ENCODE measurements at places on chromosomes 16 and 17.

- DNase-seq = no peak
These were observed 330.2 kb downstream of the GRIN2A start for GRCh38 chr16:9852003-9852402.

DNA sequence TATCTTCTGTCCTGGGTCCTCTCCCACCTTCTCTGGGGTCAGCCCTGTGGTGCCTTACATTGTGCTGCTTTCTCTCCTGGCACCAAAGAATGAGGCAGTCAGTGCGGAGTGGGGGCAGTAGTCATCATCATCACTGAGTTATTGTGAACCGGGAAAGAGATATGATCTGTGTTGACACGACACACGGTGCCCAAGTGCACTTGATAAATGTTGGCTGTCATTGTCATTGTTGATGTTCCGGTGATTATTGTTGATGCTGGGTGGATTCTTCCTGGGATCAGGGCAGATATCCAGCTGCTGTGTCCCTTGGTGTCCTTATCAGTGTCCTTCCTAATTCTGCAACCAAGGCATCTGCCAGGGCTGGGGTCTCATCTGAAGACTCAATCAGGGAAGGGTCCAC, 121.7 kb downstream of the ABCC6 start:
- no peak for DNase-seq

DNA sequence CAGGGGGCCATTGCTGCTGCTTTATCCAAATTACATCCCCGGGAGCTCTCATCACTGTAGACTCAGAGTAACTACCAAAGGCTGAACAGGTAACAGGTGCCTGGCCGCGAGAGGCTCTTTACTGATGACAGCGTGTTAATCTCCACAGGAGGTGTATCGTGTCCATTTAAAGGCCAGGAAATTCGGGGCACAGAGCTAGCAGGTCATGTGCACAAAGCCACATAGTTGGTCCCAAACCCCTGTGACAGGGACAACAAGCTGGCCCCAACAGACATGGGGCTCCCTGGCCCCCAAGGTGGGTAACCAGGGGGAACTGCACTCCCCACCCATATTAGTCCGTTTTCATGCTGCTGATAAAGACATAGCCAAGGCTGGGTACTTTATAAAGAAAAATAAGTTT, 55.3 kb upstream of the RBFOX3 start:
- DNase-seq = no peak

- DNase-seq = no peak
These were observed 486.4 kb upstream of the KIF2B start for GRCh38 chr17:53336281-53336680.

DNA sequence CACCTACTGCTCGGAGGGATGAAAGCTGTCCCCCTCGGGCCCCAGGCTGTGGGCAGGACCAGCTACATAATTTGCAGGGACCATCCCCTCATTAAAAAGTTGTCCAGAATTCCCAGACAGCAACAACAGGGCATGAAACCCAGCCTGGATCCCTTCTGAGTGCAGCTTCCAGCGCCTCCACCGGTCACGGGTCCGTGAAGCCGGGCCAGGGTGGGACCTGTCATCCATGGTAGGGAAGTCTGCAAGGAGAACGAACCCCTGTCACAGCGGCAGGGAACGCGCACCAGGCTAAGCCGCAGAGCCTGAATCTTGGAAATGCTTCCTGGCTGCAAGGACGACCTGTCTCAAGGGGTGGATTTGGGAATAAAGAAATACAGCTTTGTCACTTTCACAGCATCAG, 214.2 kb downstream of the RBFOX3 start:
- DNase-seq = no peak

DNA sequence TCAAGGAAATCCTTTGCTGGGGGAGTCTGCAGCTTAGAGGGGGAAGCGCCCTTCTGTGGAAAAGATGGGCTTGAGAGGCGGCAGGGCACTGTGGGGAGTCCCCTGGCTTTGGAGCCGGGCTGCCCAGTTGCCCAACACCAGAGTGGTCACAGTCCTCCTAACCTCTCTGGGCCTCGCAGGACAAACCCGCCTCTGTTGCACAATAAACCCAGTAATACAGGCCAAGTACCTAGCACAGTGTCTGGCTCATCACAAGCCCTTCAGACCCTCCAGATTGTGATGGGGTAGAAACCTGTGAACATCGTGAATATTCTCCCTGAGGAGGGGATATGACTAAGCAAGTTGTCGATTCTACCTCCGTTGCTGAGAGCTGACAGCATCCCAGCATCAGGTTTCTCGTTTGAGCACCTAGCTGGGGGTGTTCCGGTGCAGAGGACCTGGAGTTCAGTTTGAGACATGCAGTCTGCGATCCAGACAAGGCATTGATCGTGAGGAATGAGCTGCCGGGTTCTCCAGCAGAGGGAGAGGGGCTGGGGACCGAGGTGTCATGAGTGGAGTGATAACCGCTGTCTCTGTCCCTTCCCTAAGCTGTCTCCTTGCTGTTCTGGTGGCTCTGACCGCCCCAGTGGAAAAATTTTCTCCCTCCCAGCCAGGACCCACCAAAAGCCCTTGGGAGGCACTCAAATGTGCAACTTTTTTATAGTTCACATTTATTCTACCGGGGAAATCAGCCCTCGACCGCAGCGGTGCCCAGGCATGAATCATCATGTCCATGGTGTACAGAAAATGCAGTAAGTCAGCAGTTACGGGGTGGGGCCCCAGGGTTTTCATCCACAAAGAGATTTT, 161.9 kb downstream of the WSCD1 start:
- DNase-seq = no peak

- DNase-seq = no peak
These were observed 90.5 kb upstream of the SOX9 start for GRCh38 chr17:72030067-72030899.

DNA sequence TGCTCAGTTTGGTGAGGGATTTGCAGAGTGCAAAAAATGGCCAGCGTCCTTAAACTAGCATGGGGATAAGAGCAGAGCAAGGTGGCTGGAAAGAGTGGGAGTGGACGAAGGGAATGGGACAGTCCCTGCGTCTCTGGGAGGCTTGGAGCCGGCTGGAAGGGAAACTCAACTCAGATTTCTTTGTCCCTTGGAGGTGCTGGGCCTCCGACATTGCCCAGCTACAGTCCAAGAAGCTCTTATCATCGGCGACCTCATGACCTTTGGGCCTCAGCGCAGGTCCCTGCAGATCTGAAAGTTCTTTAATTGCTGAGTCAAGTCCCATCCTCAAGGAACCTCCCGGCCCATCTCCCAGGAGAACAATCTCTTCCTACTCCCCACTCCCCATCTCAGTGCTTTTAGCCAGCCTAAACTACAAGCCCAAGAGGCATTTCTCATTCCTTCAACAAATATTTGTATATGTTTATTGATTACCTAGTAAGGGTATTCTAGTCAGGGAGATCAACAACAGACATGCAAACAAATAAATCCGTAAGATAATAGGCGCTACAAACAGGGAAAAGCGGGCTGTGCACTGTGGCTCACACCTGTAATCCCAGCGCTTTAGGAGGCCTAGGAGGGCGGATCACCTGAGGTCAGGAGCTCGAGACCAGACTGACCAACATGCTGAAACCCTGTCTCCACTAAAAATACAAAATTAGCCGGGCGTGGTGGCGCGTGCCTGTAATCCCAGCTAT, 985 bp upstream of the TMEM107 start:
- DNase-seq = no peak

DNA sequence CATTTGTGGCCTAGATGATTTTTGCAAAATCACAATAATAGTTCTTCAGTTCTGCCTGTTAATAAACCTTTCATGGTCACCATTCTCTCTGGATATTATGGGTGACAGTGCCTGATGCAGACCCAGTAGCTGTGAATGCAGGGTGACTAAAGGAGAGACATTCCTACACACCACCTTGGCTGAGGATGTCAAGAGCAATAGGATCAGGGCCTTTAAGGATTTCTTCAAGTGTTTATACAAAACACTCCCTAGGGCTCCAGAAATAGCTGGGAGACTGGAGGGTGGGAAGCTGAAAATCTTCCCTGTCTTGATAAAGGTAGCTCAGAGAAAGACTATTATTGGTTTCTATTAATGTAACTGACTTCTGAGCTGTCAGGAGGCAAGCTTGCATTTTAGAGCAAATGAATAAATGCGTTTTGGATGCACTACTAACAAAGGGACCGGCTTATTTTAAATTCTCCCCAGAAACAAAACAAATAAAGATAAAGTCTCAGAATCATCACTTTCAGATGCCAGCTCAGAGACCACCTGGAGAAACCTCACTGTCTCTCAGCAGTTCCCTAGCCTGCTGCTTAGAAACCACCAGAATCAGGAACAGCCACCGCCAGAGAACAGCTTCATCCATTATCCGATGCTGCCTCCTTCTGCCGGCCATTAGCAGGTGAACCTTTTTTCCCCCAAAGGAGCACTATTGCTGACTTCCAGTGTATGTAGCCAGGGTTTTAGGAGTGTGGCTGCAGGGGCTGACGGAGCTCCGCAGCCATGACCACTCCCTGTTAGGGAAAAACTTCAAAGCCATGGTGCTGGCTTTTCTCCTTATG, 171.4 kb upstream of the DYNLRB2 start:
- no peak for DNase-seq

GRCh38 chr16:82882982-82883835, 256.4 kb downstream of the CDH13 start:
- no peak for DNase-seq

GRCh38 chr17:27466743-27467375, 10.6 kb downstream of the KSR1 start:
- DNase-seq = no peak

DNA sequence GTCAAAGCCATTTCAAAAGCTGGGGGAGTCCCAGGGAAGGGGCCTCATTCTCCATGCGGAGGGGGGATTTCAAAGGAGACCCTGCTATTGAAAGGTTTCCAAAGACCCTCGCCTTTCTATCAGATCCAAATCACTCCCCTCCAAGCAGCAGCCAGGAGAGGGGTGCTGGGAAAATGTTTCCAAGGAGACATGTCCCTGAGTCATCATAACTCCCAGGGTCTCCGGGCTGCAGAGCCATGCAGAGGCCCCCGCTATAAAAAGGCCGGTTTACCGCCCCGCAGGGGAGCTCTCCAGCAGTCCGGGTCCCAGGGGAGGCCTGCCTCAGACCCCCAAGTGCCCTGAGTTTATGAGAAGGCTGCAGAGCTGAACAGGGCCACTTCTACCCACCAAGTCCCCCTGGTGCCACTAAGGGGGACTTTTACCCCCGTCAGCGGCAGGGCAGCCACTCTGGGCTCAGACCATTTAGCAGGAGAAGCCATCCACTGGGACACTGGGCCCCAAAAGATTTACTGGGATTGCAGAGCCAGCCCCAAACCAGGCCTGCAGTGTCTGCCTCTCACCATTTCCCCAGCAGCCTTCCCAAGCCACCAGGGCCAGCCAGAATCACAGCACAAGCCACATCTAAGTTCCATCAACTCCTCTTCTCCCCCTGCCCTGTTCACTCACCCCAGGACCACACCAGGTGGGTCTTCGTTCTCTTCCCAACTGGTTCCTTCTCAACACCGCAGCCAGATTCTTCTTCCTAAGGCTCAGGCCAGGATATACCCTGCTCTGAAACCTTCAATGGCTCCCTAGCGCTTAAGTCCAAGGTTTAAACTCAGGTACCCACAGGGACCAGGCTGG, 234.4 kb downstream of the ZNF423 start:
- no peak for DNase-seq

- no peak for DNase-seq
These were observed 30.5 kb downstream of the SNTB2 start for GRCh38 chr16:69217433-69217832.

GRCh38 chr16:7057458-7057857, 275.2 kb upstream of the RBFOX1 start:
- DNase-seq = no peak

- DNase-seq = no peak
These were observed 870 bp upstream of the TAC4 start for GRCh38 chr17:49848739-49849138.

- DNase-seq = no peak
These were observed 8.1 kb upstream of the KDM8 start for GRCh38 chr16:27195076-27195741.

DNA sequence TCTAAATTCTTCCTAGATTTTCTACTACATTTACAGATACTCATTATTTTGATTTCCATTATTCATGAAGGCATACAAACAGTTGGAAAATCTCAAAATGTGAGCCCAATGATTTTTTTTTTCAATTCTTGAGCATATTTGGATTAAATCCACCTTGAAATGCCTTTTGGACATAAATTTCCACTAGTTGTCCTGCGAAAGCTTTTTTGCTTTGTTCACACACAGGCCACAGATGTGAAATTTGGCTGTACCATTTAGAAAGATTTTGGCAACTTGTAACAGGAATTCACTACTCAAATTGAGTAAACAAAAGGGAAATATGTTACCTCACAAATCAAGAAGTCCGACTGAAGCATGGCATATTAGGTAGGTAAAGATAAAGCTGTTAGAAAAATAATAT, 1631.0 kb downstream of the CDH8 start:
- DNase-seq = no peak

GRCh38 chr17:17871913-17872312, 35.1 kb upstream of the SREBF1 start:
- DNase-seq = no peak

GRCh38 chr16:47728205-47728604, 267.1 kb downstream of the PHKB start:
- DNase-seq = no peak

- DNase-seq = no peak
These were observed 3.3 kb upstream of the VAC14 start for GRCh38 chr16:70804153-70804733.

GRCh38 chr16:11129378-11129781, 126.6 kb downstream of the SOCS1 start:
- no peak for DNase-seq

DNA sequence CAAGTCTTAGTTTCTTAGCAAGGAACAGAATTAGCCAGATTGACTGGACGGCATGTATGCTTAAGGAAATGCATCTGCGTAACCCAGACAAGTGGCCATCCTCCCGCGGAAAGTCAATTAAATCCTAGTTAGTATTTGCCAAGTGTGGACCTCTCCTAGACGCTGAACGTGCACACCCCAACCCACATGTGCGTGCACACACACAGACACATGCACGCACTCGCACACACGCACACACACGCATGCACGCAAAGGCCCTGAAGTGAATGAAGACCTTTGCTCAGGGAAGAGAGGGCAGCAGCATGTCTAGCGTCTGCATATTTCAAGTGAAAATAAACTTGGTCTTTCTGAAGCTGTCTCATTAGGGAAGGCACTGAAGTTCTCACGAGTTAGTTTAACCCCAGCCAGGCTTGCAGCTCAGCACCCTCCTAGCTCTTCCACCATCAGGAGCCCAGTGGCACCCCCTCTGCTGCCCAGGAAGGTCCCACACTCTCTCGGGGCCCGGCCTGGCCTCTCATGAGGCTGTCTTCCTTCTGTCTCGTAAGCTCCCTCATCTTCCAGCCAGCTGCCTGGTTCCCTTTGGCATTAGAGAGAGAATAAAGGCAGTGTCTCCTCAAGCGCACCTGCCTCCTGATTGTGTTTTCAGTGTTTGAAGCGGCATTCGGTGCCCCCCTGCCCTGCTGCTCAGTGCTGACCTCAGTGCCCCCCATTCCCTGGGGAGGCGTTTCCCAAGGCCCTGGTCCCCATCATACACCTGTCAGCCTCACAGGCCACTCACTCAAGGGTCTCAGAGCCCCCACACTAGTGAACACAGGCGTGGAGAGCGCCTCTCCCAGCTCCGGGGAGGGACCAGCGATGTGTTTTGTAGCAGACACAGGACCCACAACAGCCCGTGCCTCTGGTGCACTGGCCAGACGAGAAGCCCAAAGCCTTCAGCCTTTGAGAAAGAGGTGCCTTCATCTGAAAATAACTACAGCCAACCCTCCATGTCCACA, 52.2 kb upstream of the CHMP6 start:
- DNase-seq = no peak

- DNase-seq = no peak
These were observed 31.3 kb downstream of the MARF1 start for GRCh38 chr16:15611610-15612009.

GRCh38 chr17:66782851-66783250, 52.1 kb upstream of the CACNG5 start:
- no peak for DNase-seq

GRCh38 chr17:7739746-7740145, 22.2 kb downstream of the DNAH2 start:
- no peak for DNase-seq
